ENCODE measurements at places on chromosomes 1 and 21.

DNA sequence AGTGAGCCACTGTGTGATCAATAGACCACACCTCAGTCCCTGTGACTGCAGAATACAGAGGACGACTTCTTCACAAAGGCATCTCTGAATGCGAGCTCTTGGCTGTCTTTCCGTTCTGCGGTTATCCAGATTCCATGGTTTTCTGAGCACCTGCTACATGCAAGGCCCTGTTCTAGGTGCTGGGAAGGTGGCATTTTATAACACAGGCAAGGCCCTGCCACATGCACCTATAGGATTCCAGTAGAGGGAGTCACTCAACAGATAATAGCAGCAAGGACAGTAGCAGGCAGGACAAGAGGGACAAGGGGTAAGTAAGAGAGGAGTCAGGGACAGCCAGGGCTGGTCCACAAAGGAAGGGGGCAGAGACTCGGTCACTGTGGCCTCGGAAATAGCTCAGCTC lies 9.0 kb downstream of the URB1 start:
- no peak for DNase-seq

- DNase-seq = peak; percentile 82
These were observed 2.0 kb downstream of the AGRN start for GRCh38 chr1:1021920-1022259.

DNA sequence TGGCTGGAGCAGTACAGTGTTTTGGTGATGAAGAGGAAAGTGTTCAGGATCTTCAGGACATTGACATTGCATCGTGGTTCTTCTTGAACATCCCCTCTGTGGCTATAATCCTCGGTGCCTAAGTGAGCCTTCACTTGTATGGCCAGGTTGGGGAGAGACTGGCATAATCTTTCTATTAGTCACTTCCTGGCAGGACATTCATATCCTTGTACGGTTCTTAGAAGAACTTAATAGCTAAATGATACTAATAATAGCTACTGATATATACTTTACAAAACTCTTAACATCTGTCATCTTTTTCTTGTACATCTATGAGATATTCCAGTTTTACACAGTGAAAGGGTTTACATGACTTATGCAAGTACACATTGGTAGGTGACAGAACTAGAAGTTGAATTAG lies 35.8 kb downstream of the CELF3 start:
- DNase-seq = peak; percentile 90

DNA sequence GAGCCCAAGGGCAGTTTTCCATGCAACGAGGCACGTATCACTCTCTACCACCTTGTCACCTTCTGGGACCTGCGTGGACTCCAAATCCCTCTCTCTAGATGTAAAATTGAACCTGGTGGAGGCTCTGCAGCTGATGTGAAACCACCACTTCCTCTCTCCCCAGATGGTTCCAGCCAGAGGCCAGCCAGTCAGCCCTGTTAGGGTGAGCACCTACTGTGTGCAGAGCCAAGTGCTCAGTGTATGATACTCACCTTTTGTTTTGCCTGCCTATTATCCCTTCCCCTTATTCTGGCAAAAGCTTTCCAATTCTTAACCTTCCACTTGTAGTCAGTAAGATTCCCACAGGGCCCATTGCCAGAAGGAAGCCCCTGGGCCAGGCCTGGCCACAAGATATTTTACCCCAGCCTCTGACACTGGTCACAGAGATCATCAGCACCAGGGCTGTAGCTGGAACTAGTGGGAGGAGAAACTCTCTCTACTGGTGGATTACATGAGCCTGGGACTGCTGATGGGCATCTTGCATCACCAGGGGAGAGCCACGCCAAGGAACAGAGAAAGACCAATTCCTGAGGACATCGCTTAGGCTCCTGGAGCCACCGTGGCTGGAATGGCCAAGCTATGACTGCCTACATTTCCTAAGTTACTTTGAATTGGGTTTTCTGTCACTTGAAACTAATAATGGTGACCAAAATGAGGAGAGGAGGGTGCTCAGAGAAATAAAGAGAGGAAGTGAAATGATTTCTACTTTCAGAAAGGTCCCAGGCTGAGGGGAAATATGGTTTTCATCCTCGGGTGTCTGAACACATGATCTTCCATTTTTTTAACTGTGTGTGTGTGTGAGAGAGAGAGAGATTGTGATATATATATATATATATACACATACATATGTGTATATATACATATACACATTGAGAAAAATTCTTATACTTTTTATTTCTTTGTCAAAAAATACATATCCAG lies 26.6 kb upstream of the RD3 start:
- DNase-seq = no peak

GRCh38 chr1:81231729-81232038 lies 569.0 kb upstream of the ADGRL2 start:
- DNase-seq = no peak
